Cerebellum (tissue), 4 donors: ENCODE measurements at places on chromosomes 3 and 15.
A peak's percentile ranks its signal among the peaks of the same experiment; 100 is the strongest.

DNA sequence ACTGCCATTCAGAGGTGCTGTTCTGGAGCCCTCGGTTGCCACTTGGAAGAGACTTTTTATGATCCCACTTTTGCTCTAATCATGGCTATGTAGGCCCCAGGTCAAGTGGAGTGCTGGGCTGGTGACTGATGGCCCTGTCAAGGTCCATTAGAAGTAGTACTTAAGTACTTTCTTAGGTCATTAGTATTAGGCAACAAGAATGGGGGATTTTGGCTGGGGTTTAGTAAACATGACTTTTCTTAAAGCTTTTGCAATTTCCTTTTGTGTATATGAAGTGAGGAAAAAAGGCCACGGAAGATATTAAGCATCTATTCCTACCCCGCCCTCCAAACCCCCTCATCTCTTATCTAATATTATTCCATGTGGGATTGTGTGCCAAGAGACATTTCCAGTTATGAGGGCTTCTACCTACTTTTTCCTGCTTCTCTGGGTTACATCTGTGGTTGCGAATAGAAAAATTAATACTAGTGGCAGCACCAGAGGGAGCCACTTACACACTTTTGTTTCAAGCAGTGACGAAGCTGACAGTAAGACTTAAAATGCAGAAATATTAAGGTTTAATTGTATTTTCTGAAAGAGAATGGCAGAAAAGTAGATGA lies 13.9 kb downstream of the NLGN1 start:
- DNase-seq, result peak; percentile 44

GRCh38 chr3:72938471-72939265 lies 50.8 kb downstream of the GXYLT2 start:
- peak; percentile 34 for DNase-seq

DNA sequence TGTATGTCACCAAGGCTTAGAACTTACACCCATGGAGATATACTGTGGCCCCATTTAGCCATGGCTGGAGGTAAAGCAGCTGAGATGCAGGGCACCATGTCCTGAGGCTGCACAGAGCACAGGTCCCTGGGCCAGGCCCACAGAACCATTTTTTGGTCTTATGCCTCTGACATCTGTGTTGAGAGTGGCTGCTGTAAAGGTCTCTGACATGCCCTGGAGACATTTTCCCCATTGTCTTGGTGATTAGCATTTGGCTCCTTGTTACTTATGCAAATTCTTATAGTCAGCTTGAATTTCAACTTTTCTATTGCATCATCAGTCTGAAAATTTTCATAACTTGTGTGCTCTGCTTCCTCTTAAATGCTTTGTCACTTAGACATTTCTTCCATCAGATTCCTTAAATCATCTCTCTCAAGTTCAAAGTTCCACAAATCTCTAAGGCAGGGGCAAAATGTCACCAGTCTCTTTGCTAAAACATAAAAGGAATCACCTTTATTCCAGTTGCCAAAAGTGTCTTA lies 701.3 kb downstream of the EPHA3 start:
- DNase-seq, result no peak

DNA sequence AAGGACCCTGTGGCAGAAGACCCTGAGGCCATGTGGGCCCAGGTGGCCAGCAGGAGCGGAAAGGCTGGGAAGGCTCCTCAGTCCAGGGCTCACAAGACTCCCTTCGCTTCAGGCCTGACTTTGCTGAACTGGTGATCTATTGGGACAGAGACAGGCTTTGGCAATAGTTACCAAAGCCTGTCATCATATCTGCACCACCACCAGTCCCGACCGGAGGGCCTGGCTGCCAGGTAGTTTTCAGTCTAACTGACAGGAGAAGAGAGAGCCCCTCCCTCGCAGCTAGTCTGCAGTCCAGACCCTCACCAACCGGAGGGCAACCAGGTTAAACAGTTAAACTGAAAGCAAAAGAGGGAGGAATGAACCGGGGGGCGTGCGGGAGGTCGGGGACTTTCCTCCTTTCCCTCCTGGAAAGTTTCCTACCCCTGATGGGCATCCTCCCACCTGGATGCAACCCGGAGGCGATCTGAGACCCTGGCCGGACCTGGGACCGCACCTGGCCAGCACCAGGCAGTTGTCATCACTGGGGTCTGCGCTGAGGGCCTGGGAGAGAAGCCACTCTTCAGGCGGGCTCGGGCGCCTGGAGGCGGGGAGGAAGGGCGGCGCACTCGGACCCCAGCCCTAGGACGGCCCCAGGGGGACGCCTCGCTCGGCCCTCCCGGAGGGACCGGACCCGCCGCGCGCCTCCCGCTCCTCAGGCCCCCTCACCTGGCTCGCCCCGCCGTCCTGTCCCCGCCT lies 435 bp downstream of the RAB27A start:
- peak; percentile 27 for DNase-seq

DNA sequence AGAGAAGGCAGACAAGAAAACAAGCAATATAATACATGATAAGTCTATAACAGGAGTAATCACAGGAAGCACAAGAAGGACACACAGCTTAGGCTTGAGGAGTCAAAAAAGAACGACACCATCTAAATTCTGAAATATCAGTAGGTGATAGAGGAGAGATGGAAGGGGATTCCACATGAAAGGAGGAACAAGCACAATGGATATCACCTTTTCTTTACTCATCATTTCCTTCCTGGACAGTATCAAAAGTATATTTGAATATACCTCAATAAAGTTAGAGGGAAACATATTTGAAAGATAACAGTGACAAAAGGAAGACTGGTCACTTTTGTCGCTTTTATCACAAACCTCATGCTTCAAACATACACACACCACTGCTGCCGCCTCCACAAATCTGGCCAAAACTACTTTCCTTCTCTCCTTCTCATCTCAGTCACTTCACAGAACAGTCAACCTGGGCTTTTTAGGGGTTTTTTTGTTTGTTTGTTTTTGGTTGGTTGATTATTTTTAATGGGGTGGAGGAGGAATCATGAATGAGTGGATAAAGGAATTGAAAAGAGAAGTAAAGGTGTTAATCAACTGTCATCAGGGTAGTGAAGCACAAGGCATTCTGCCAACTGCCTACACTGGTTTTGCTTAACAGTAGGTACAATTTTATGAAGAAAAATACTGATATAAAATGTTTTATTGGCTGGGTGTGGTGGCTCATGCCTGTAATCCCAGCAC lies 18.5 kb downstream of the DENND4A start:
- no peak for DNase-seq

DNA sequence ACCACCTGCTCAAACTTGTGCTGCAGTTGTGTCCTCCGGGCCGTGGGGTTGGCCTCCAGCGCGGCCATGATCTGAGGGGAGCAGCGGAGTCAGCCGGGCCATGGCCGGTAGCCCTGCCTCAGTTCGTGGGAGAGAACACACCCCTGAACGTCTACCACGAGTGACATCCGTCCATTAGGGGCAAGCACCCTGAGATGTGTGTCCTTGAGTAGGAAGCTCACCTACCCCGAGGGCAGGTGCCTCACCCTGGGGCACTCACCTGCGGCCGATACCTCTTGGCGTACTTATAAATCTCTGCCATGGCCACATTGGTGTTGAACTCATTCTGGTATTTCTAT lies 13.4 kb downstream of the H1-8 start:
- no peak for DNase-seq
